Hematopoietic multipotent progenitor cell treated with erythropoietin and hydrocortisone succinate and interleukin-3 and kit ligand, for 6 days (in vitro differentiated cells): ENCODE measurements at places on chromosomes 12 and 14.

DNA sequence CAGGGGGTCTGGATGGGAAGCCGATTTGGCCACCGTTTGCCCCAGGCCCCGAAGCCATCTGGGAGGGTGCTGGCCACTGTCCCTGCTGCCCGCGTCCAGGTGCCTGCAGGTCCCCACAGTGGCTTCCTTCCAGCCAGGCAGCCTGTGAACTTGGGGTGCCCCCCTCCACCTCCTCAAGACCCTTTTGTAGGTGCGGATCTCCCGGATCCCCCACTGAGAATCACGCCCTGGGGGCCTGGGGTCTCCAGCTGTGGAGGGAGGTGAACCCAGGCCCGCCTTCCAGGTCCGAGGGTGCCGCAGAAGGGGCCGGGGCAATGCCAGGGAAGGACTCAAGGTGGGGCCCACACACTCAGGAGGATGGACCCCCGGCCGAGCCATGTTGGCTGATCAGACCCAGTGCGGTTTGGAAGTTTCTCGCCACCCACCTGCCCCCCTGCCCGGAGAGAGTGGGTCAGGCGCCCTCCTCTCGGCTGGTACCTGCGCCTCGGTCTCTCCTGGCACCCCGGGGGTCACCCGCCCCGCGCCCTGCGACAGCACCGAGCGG lies 1.7 kb downstream of the MMP17 start:
- DNase-seq: no peak

GRCh38 chr12:165862-166368 lies 48.0 kb downstream of the SLC6A12 start:
- no peak for DNase-seq

DNA sequence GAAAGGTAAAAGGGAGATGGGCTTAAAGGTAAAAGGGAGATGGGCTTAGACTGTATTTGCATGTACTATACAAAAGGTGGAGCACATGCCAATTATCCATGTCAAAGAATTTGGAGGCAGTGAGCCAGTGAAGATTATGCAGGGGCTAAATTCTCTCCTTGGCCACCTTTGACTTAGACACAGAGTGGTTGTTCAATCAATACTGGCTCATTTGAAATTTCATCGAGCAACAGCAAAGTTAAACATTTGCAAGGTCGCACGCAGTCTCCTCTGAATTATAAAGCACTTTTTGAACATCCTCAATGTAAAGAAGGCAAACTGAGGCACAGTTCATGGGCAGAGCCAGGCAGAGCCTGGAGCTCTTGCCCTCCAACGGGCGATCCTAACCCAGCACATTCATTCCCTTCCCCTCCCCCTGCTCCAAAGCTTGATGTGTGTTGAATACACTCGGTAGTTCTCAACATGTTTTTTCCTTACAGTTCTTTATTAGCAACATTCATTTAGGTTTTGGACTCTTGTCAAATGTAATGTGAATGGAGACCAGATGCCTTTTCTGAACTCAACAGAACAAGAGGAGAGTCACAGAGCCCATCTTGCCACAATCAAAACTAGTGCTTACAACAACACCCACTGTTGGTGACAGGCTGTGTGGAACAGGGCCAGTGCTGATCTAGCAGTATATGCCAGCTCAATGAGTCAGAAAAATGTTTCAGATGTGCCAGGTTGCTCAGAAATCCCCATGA lies 169.7 kb upstream of the G2E3 start:
- no peak for DNase-seq

DNA sequence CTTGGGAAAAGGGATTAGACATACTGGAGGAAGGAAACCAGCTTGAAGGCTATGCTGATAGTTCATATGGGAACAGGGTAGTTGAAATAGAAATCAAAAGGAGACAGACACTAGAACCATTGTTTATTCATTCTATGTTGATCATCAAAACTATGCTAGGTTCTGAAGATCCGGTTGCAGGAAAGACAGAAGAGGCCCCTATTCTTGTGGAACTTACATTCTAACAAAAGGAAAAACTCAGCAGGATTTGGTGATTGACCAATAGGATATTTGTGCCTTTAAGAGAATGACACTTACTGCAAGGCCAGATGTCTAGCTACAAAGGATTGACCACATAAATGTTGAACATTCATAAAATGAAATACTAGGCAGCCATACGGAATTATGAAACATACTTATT lies 179.2 kb downstream of the AKAP6 start:
- no peak for DNase-seq

GRCh38 chr12:75706786-75707605 lies 195.6 kb upstream of the KRR1 start:
- peak; percentile 16 for DNase-seq

GRCh38 chr12:67477681-67478265 lies 170.8 kb upstream of the DYRK2 start:
- DNase-seq: no peak

DNA sequence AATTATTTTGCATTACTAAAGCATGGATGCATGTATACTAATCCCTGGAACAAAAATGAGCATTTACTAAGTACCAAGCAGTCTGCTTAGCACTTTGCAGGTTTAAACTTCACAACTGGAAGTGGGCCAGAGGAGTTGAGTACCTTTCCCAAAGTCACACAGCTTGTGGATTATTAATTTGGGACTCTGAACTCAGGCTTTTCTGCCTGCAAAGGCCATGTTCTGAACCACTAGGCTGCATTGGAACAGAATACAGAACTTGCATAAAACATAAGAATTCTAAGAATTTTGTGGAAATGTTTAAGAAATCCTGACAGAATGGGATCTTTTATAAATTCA lies 132.9 kb upstream of the AMIGO2 start:
- DNase-seq: no peak

DNA sequence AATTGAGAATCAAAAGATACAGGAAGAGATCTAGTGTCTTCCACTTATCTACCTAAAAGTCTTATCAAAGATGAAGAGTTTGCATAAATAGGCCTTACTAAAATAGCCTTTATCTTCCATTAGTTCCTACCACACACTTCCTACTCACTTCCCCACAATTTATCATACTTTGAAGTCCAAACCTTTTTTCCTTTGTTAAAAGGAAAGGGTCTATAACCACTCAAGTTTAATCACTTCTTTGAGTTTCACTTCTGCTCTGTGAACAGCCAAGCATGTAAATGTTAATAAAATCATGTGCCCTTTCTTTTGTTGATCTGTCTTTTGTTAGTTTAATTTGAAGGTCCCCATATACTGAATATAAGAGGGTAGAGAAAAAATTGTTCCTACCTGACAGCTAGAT lies 114.5 kb downstream of the PHLDA1 start:
- no peak for DNase-seq

- DNase-seq: no peak
Measured at GRCh38 chr14:98233656-98234055, 1038.3 kb downstream of the BCL11B start.
